ENCODE measurements at places on chromosomes 6 and 20.

GRCh38 chr20:11918391-11918845, 725 bp downstream of the BTBD3 start:
- DNase-seq = no peak

- DNase-seq = no peak
Measured at GRCh38 chr6:142544199-142544838, 242.5 kb downstream of the ADGRG6 start.

DNA sequence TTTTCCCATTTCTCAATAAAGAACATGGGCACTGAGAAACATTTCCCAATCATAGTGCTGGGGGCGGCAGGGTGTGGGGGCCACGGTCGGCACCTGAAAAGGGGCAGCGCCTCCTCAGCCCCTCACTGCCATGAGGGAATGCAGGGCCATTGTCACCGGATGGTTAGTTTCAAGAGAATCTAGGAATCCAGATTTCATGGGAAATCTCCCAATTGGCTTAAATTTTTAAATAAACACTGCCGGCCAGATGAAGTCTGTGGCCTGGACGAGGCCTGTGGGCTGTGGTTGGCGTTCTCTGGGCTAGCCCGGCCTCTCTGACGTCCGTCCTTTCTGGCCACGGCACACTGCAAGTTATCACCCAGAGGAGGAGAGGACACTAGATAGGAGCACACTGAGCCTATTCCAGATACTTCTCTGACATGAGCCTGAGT, 25.6 kb downstream of the MANBAL start:
- DNase-seq = no peak

DNA sequence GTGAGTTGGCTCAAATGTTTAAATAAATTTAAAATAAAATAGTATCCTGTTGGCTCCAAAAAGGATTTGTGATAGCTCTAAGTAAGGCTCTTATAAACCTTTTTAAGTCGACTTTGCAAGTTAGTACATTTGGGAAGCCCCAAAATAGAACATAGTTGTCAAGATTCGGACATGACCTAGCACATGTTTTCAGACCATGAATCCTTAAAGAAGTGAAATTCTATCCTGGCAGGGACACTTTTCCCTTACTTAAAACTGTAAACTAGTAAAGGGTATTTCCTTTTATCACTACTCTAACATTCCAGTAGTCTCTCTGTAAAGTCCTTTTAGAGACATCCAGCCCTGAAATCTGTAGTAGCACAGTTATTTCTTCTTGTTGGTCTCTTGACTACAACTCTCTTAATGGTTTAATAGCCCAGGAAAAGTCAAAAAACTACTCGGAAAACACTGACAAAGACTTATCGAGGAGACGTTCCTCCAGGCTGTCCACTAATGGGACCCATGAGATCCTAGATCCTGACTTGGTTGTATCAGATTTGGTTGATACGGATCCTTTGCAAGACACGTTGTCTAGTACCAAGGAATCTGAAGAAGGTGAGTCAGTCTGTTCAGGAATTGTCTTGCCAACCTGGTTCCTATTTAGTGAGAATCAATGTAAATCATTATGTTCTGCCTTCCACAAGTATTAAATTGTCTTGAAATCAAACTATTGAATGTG, 83.6 kb downstream of the SCAND1 start:
- DNase-seq = no peak

DNA sequence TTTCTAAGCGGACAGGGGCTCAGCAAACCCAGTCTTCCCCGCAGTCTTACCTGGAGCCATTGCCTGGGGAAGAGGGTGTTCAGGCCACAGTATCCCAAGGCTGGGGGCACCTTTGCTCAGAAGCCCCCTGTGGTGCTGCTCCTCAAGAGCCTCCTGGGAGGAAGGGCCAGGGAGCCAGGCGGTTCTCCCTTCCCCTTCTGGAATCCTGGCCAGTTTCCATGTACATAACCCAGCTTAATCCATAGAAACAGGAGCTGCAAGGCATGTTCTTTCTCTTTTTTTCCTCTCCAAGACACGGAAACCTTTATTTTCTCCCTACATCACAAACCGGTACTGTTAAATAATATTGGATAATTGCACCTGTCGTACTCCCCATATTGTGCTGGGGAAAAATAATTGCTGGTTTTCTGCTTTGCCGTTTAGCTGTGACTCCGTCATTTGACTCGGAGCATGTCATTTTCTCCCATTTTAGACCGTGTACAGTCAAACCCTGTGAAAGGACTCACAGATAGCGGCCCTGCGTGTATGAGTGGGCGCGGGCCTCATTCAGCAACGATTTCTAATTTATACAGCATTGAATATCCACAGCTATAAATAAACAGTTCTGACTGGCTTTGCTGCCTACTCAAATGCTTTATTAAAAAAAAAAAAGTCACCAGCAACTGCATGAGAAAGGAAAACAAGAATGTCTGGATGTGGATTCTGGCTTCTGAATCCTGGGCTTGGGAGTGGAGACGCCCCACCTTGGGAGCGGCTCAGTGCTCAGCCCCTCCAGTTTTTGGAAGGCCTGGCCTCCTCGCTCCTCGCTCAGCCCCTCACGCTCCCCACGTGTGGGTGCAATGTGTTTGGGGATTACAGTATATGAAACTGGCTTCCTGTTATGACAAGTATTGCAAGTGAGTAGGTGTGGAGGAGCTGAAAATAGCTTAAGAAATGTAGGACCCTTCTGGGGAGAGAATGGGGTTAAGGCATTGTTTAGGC, 67.3 kb downstream of the ADTRP start:
- no peak for DNase-seq

- DNase-seq = no peak
Measured at GRCh38 chr20:10468340-10468845, 33.3 kb downstream of the SLX4IP start.

DNA sequence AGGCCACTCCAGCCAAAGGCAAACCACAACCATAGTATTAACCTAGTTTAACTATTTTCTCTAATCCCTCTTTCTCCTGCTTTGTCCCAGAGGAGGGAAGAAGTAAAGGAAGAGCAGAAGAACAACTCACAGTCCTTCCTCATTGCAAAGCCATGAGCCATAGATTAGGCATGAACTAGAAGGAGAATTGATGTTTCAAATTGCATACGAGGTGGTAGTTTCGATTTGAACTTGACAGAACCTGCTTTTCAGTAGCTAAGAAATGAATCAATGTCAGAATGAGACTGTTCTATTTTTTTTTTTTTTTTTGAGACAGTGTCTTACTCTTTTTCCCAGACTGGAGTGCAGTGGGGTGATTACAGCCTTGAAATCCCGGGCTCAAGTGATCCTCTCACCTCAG, 48.3 kb downstream of the PROKR2 start:
- DNase-seq = no peak

DNA sequence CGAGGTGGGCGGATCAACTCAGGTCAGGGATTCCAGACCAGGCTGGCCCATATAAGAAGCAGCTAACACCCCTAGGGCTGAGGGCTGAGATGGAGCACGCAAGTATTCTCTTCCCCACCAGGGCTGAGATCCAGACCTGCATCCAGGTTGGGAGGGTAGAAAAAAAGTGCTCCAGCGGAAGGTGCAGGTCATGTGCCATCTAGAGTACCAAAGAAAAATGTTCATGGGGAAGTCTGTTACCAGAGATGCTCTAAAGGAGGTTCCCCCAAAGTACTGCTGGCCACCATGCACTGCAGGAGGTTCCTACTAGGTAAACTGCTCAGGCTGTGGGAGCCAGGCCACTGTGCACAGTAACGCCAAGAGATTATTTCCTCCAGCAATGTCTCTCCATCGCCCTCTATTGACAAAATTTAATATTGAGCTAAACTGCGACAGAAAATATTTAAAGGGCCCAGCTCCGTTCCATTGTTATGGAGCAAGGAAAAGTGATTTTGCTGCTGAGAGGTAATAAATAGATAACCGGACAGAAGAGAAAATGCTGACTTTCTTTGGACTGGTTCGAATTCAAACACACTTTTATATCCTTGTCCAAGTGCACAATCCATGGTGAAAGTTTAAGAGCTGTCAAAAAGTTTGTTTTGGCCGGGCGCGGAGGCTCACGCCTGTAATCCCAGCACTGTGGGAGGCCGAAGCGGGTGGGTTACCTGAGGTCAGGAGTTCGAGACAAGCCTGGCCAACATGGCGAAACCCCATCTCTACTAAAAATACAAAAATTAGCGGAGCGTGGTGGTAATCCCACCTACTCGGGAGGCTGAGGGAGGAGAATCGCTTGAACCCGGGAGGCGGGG, 159.9 kb downstream of the OR2B2 start:
- DNase-seq = no peak

DNA sequence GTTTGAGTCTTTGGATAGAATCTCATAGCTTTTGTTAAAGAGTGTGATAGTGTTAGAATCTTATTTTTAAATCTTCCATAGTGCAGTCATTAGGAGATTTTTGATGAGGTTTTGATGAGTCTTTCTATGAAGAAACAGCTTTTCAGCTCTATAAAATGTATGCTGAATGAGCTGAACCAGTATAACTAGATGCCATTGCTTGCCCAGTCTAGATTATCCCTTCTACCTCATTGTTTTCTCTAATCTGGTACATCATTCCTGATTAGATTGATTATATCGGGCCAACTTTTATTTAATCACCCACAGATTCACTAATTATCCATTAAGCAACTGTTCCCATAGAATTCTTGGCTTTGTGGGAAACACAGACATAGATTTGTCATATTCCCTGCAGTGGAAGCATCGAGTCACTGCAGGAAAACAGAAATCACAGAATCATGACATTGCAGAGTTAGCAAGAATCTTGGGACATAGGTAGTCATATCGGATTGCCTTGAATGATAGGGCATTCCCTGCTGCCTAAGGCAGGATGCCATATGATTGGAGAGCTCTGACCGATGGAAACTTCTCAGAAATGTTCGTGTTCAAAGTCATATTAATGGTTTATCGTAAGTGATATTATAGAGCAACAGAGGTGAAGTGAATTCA, 882.7 kb upstream of the FLRT3 start:
- no peak for DNase-seq

- DNase-seq = no peak
Measured at GRCh38 chr6:53358440-53359094, 9.8 kb upstream of the ELOVL5 start.

GRCh38 chr6:71268735-71269437, 19.7 kb upstream of the OGFRL1 start:
- no peak for DNase-seq

DNA sequence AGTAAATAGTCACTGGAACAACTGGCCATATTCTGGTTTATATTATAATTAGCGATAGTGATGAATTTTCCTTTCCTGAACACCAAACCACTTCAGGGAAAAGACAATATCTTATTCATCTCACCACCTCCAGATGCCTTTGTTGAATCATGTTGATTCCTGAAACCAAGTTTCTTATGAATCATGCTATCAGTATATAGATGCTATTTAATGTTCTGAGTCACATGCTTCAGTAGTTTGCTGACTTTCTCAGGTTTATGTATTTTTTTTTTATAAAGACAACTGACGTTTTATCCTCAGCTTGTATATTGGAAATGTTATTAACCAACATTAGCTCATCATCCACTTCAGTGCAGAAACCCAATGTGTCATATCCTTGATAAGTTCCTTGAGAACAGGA, 710.2 kb upstream of the POU3F2 start:
- no peak for DNase-seq

DNA sequence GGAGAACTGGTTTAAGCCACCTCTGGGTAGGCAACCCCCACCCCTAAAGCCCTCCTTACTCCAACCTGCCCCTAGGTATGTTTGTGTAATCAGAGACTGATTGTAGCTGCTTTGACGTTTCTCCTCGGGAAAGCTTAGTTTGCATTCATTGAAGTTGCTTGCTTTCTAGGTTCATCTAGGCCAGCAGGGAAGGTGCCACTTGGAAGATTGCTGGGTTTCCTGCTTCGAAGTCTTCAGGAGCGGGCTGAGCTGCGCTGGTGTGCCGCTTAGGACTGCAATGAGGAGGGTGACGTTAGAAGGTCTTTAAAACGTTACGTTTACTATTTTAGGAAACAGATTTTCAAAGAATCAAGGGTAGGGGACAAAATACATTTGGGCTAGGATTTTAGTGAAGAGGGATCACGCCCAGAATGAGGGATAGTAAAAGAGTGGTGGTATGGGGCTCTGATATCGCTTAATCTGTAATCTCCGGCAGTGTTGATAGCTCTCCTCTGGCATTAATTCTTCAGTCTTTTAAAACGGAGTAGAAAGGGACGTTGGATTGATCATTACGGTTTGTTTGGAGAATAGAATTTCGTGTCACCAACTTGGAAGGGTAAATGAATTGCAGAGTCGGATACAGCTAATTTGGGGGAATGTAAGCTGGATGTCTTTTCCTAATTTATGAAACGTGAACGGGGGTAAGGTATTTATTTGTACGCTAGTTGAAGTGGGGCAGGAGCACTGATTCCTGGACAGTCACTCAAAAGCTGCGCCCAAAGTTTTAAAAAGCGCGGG, 92.6 kb upstream of the PRDM1 start:
- no peak for DNase-seq

GRCh38 chr6:5679691-5680090, 327.0 kb downstream of the NRN1 start:
- DNase-seq = no peak

DNA sequence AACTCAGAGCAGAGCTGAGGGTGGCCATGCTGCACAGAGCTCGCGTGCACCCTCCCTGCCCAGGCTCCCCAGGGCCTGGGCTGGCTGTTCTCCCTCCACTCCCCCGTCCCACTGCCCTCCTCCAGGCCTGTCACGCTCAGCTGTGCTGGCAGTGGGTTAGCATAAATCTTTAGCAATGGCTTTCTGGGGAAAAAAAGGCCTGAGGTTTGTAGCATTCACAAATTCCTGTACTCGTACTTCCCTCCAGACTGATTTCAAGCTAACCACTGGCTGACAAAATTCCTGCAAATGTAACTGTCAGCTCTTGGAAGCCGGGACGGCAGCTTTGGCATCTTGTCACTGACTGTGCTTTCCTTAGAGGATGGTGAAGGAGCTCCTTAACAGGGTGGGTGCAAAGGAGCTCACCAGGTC, 22.3 kb upstream of the SMOC2 start:
- DNase-seq = no peak

GRCh38 chr6:38025451-38025850, 205.9 kb downstream of the ZFAND3 start:
- DNase-seq = no peak

GRCh38 chr6:140897349-140897748, 1235.4 kb upstream of the GJE1 start:
- DNase-seq = no peak

DNA sequence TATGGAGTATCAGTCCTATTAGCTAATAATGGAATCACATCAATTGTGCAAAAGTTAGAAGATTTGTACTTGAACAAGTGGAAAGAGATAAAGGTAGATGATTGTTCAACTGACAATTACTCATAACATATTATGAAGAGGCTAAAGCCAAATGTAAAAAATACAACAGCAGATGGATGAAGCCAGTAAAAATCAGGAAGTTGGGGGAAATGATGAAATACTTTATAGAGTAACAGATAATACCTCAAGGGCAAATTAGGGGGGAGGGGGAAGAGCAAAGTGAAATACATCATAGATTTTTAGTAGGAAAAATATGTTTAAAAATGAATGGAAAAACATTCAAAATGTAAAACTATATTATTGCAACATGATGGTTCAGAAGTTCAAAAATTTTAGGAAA, 114.0 kb downstream of the PDSS2 start:
- DNase-seq = no peak

- DNase-seq = no peak
Measured at GRCh38 chr6:89952686-89953085, 58.4 kb downstream of the GJA10 start.

GRCh38 chr20:20341371-20341770, 26.5 kb upstream of the INSM1 start:
- DNase-seq = no peak

Data from thoracic aorta (tissue), 2 donors.